GM20000 (cell line): ENCODE measurements at places on chromosomes 16 and 17.

GRCh38 chr16:8070506-8070905, 519.8 kb downstream of the TMEM114 start:
- no peak for DNase-seq

DNA sequence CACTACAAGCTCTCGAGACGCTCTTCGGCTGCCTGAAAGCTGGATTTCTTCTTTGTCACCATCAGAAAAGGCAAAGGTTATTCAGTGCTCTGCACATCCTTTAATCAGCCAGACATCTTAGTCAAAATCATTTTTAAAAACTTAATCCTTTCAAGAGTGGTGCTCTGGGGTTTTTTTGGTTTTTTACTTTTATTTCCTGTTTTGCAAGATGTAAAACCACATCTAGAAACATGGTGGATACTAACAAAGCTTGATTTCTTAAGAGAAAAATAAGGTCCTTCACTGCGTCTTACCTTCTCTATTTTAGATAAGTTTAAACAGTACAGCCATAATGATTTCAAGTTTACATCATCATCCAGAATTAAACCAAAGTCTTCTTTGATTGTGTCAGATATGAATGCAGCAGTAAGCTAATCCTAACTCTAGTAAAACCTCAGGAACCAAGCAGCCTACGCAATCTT, 6.3 kb downstream of the ANKRD11 start:
- no peak for DNase-seq

- DNase-seq = no peak
These were observed 51.2 kb upstream of the NKD1 start for GRCh38 chr16:50496990-50497389.

DNA sequence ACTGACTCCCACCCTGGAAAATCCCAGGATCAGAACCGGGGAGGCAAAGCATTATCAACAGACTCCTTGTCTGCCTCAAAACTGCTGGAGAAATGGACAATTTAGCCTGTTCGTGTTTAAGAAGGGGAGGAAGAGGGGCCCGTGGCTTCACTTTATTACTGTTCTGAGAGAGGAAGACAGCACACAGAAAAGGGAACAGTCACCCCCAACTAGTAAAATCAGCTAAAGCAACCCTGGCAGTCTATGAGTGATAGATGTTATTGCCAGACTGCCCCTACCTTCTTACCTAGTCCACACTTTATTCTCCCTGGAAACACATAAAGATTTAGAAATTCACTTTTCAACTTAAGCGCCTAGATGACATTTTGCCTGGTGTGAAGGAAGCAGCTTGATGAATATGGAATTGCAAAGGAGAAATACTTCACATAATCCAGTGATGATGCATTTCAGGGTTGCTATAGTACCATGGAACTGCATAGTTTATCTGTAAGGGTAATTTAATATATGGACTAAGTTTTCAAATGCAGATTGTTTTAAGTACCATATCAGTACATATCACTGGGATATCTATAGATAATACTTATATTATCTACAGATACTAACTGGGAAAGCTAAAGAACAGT, 36.9 kb upstream of the TRAP1 start:
- DNase-seq = no peak
